NCI-H1930 (cell line): ENCODE measurements at places on chromosomes 16 and 17.

DNA sequence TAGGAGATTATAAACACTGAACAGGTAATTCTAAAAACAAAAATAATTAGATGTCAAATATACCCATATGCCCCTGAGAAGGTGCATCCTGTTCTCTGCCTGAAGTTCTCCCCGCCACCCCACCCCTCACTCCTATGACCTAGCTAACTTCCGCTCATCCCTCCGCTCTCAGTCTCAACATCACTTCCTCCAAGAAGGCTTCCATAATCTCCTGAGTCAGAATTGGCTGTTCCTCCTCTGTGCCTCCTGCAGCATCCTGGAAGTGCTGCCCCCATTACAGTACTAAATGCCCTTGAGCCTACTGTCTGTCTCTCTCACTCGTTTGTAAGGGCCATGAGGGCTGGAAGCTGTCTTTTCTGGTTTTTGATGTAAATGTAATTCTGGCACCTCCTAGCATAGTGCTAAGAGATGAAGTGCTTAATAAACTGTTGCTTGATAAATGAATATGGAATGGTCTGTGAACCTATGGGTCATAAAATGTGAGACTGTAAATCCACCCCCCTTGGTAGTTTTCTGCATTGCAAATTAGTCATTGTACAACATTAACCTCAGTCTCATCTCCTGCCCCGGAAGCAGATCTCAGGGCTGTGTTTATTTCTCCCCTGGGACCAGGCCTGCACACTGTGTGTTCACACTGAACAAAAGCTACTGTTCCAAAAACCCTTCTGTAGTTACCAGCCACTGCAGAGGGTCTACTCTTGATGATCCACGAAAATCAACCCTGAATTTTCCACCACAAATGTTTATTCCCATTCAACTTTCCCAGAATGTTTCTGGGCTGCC is 3.9 kb upstream of the MYO1D start:
- DNase-seq = no peak

GRCh38 chr17:64388961-64389565 is 1.6 kb downstream of the PECAM1 start:
- DNase-seq = no peak

DNA sequence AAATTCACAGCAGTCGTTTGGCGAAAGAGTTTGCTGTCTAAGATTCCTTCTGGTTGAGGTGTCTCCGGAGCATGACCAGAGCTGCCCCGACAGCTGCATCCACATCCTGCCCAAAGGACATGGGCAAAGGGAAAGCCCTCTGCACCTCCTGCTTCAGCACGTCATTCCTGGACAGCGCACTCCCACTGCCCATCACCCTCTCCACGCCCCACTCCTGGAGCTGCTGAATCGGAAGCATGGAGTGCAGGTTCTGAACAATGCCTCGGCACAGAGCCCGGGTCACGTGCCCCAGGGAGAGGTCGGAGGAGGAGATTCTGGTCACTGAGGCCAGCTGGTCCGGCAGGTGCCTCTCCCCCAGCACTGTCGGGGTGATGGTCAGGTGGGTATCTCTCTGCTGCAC is 1.3 kb upstream of the TRPV1 start:
- no peak for DNase-seq

DNA sequence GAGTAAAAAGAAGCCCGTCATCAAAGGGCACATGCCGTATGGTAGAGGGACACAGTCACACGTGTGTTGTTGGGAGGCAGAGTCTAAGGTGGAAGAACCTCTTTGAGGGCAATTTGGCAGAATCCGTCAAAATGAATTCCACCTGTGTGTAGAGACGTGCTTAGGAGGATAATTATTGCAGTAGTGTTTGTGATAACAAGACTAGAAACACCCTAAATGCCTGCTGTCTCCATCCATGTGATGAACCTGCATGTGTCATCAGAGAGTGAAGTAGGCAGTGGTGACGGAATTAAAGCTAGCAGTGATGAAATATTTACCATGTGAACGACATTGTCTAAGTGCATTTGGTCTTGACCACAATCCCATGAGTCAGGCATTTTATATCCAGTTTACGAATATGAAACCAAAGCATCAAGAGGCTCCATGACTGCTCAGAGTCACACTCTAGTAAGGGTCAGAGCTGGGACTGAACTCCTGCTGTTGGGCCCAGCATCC is 61.3 kb upstream of the ADORA2B start:
- no peak for DNase-seq

- DNase-seq = no peak
Observed at GRCh38 chr16:56547949-56548567, 16.8 kb upstream of the MT4 start.

GRCh38 chr17:73099511-73099910 is 7.0 kb upstream of the SLC39A11 start:
- DNase-seq = no peak

DNA sequence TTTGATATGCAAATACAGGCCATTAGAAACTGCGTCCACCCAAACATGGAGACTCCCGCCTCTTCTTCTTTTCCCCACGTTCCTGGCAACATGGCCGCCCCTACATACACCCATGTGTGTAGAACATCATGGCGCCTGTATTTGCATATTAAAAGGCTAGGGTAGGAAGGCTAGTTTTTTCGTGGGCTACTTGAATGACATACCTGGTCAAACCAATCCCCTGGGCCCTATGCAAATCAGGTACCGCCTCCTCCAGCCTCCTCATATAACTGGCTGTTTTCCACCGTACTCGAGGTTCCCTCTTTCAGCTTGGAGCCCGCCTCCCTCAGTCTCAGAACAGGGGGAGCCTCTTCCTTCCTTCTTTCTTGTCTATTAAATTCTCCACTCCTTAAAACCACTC is 840 bp upstream of the CD300LB start:
- peak; percentile 64 for DNase-seq

DNA sequence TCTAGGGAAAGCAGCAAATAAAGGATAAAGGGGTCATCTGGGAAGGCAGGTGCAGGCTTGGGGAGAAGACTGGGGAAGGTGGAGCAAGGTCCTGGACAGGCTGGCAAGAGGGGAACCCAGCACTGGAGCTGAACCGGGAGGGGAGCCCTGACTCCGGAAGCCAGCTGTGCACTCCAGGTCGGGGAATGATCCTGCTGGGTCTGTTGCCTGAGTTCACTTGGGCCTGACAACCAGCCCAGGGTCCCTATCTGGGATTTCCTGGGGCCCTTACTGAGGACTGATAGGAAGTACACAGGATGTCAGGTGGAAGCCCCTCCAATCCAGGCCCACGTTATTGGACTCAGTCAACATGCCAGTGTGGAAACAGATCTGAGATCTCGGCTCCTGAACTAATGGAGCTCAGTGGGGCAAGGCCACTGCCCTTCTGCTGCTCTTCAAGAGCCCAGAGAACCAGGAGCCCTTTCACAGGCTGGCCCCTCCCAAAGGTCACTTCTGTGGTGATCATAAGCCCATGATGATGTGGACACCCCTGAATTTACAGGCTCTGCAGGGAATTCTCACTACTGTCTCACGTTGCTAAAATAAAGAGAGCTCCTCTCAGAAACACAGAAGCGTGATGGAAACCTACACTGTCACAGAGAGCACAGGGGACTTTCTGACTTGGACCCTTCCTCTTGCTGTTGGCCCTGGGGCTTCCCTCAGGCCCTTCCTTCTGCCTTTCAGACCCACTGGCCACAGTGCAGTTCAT is 19.9 kb upstream of the PITPNM3 start:
- DNase-seq = no peak

- no peak for DNase-seq
Observed at GRCh38 chr17:57051886-57052361, 33.1 kb upstream of the AKAP1 start.

GRCh38 chr17:42266918-42267766 is 9.0 kb downstream of the STAT5B start:
- no peak for DNase-seq

GRCh38 chr17:41334385-41335305 is 16.0 kb downstream of the KRT33A start:
- DNase-seq = no peak

- no peak for DNase-seq
Observed at GRCh38 chr17:7046127-7046724, 2.3 kb upstream of the SLC16A11 start.

DNA sequence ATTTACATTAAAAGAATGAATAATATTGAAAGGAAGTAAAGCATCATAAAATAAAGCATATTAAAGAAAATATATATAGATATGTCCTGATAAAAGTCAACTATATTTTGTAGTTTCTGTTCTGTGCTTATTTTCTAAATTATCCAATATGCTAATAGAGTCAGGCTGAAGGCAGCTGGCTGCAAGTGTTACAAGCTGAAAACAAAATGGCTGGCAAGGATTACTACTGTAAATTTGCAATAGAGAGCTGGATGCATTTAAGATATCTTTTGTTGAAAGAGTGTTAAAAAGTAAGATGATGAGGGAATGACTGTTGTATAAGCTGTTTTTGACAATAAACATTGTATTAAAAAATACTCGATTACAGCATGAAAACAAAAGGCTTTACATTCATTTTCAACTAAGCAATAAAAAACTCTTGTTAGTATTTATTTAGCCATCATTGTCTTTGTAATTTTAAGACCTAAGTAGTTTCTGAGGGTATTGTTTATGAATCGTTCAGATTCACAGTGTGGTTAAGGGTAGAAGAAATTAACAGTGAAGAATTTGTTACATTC is 76.3 kb downstream of the TANC2 start:
- peak; percentile 35 for DNase-seq
